ENCODE measurements at places on chromosomes 7 and 10. TPM values are rescaled to one million over a fixed set of nuclear protein-coding genes. Genes with fewer than 3 reads are reported as not detected.

Gene RPEL1
- under 0.01 TPM for total RNA-seq

Gene PIP
- not detected for total RNA-seq

Gene GIMAP6
- total RNA-seq: not detected

Gene IFIT5
- total RNA-seq: 20.0 TPM

Gene HUS1
- total RNA-seq: 9.6 TPM

Gene C10orf95
- total RNA-seq: not detected

Gene GPRIN2
- total RNA-seq: not detected

Gene FAM25C
- not detected for total RNA-seq

Gene TMEM176A
- not detected for total RNA-seq

Gene TUBAL3
- total RNA-seq: not detected

Gene KCND2
- total RNA-seq: 5.0 TPM

Gene CUTC
- total RNA-seq: 11.8 TPM

Data from bronchial smooth muscle cell (primary cell).